Right atrium auricular region (tissue), 2 donors: ENCODE measurements at places on chromosomes 11 and 22. TPM values are rescaled to one million over a fixed set of nuclear protein-coding genes. Genes with fewer than 3 reads are reported as not detected.

Gene KCTD21
- total RNA-seq, result 12.9 TPM

Gene BANF1
- 66.6 TPM for total RNA-seq

GRCh38 chr11:69825037-69825834 is 6.0 kb upstream of the FGF3 start:
- no peak for DNase-seq

- DNase-seq, result no peak
These were observed 5.2 kb downstream of the SCYL1 start for GRCh38 chr11:65530157-65530496.
